ENCODE measurements at places on chromosomes 13 and 19. TPM values are rescaled to one million over a fixed set of nuclear protein-coding genes. Genes with fewer than 3 reads are reported as not detected.

LGALS7B gene
- total RNA-seq: not detected

KRTDAP gene
- total RNA-seq: not detected

DNA sequence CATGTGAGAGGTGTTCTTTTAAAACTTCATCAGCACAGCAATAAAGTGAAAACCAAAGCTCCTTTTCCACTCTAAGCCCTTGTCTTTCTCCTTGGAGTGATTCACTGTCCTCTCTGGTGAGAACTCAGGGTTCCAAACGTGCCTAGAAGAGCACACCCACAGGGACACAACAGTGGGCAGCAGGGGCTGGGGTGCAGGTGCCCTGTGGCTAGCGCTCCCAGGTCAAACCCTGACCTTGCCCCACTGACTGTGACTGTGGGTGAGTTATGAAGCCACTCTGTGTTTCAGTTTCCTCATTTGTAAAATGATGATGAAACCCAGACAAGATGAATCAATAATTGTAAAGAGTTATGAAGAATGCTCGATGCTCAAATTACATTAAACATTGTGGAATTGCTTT, 37.6 kb upstream of the IGFL1 start:
- no peak for DNase-seq

- no peak for DNase-seq
These were observed 54.4 kb downstream of the PEX11G start for GRCh38 chr19:7434391-7434790.

- DNase-seq: no peak
These were observed 185.7 kb upstream of the KL start for GRCh38 chr13:32830336-32831031.

DNA sequence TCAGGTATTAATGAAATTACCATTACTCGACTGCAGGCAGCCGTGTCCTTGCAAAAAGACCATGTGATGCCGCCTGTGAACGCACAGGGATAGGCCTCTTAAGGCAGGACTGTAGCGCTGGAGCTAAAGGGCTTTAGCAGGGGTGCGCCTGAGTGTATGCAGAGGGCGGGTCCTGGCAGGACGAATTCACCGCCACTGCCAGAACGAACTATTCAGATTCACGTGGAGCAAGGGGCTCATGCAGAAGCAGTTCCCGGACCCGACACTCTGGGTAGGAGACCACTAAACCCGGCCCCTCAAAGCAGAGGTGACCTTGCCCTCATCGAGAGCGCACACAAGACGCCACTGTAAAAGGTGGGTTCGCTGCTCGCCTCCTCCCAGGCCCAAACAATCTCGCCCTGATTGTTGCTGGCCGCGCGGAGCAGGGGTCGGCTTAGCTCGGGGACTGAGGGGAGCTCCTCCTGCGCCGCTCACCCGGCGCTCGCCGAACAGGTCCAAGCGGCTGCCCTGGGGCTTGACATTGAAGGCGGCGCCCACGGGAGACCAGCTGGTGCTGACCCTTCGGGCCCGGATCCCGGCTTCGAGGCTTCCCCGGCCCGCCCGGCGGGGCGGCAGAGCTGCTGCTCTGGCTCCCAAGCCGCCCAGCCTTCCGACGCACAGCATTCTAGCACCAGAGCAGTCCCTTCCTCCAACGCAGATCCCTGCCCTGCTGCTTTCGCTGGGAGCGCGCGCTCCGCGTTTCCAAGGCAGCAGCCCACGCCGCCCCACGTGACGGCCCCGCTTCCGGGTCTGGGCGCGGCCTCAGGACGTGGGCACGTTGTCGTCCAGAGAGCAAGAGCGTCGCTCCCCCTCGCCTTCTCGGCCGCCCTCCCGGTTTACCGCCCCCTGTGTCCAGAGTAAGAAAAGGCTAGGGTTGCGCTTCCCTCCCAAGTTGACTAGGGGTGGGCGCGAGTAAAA, at the start of gene MIPEP:
Gene MIPEP (minus strand): TSS at position 743 of the 957 bp plus-strand sequence. CDS start 80 bp downstream, at position 663.
- peak; percentile 97 for DNase-seq

DNA sequence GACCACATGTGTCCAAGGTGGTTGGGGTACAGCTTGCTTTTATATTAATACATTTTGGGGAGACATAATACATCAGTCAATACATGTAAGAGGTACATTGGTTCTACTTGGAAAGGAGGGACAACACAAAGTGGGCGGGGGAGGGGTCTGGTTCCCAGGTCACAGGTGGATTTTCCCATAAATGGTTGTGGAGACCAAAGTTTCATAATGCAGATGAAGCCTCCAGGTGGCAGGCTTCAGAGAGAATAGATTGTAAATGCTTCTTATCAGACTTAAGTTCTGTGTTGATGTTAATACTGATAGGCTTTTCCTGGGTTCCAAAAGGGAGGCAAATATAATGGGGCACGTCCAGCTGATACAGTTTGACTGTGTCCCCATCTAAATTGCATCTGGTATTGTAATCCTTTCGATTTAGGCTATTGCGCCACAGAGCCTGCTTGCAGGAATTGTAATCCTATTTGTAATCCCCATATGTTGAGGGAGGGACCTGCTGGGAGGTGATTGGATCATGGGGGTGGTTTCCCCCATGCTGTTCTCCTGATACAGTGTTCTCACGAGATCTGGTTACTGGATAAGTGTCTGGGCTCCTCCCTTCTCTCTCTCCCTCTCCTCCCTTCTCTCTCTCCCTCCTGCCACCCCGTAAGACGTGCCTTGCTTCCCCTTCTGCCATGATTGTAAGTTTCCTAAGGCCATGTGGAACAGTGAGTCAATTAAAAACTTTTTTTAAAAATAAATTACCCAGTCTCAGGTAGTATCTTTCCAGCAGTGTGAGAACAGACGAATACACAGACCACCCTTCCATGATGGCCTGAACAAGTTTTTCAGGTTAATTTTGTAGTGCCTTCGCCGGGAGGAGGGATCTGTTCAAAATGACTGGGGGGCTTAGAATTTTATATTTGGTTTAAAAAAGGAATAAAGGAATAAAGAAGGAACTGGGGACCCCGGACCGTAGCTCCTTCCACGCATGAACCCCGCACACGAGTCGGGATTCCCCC, 44.9 kb downstream of the ZNF823 start:
- DNase-seq: no peak

GRCh38 chr13:39770221-39771090, 115.0 kb downstream of the COG6 start:
- DNase-seq: no peak

DNA sequence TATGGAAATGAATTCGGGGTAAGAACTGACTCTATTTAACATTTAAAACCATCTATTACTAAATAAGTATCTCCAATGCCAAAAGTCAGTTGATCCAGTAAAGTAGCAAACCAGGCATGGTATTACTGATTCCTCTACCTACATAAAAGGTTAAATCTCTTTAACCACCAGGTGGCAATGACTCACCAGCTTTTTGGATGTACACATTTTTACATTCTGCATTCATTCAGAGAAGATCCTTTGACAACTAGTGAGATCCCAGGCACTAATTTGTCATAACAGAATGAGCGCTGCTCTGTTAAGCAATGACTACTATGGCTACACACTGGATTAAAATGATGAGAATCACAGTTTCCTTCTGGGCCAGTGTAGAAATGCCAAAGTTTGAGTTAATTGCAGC, 329.8 kb upstream of the GPC6 start:
- no peak for DNase-seq

GRCh38 chr19:28319918-28320317, 893.0 kb downstream of the UQCRFS1 start:
- DNase-seq: no peak

DNA sequence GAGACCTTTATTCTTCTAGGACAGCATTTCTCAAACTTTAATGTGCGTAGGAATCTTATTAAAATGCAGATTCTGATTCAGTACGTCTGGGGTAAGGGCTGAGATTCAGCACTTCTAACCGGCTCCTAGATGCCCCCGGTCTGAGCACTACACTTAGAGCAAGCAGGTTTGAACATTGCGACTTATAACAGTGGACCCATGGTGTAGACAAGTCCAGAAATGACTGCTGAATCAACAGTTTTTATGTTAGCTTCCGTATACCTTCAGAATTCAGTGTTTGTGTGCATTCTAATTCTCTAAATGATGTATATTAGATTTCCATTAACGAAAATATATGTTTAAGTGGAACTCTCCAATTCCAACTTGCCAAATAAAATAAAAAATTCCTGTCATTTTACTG, 17.5 kb upstream of the CPB2 start:
- DNase-seq: no peak

DNA sequence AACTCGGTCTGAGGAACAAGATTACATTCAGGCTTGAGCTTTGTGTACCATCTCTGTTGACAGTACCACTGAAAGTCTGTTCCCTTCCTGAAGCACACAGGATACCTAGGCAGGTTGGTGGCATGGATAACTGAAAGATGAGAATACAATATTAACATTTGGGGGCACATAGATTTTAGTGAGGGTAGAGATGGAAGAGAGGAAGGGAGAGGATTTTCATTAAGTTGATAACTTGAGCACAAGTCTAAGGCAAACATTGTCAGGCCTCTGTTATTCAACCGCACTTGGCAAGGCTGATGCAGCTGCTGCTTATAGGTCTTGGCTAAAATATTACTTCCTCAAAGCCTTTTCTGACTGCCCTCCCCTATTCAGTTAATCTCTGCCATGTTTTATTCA, 10.9 kb downstream of the MIR17HG start:
- DNase-seq: no peak

GRCh38 chr19:39297931-39298634, 1.9 kb downstream of the IFNL1 start:
- DNase-seq: no peak
